ENCODE measurements at places on chromosomes 13 and 19. TPM values are rescaled to one million over a fixed set of nuclear protein-coding genes. Genes with fewer than 3 reads are reported as not detected.

Gene ONECUT3
- not detected for total RNA-seq

Gene LAIR2
- total RNA-seq: not detected

Gene MAST3
- total RNA-seq: 0.32 TPM

Gene ZNF667
- 1.8 TPM for total RNA-seq

Gene ZNF708
- total RNA-seq: 5.9 TPM

Gene ZNF790
- 4.9 TPM for total RNA-seq

Gene OR10H5
- total RNA-seq: not detected

Gene TEKTIP1
- total RNA-seq: not detected

Gene ZNF497
- total RNA-seq: 1.4 TPM

Gene NKG7
- total RNA-seq: not detected

Gene ZNF471
- 0.97 TPM for total RNA-seq

Gene ATP4B
- total RNA-seq: not detected

Gene ZNF442
- total RNA-seq: 0.32 TPM

Gene PPFIA3
- 5.3 TPM for total RNA-seq

Gene LRCH1
- 8.2 TPM for total RNA-seq

Gene SH2D3A
- total RNA-seq: 0.61 TPM

Gene DLL3
- 0.65 TPM for total RNA-seq

Gene POLRMT
- total RNA-seq: 27.5 TPM

Gene UBE2L5
- total RNA-seq: not detected

Gene NUFIP1
- total RNA-seq: 1.9 TPM

Gene SGTA
- 44.2 TPM for total RNA-seq

Gene ZNF835
- under 0.01 TPM for total RNA-seq

Gene MAMSTR
- not detected for total RNA-seq

Gene KLK1
- not detected for total RNA-seq

Gene POU2F2
- total RNA-seq: 0.15 TPM
